M059J (cell line): ENCODE measurements at places on chromosomes 12 and 14. TPM values are rescaled to one million over a fixed set of nuclear protein-coding genes. Genes with fewer than 3 reads are reported as not detected.
A peak's percentile ranks its signal among the peaks of the same experiment; 100 is the strongest.

GRCh38 chr14:29354486-29354885 is 573.2 kb downstream of the PRKD1 start:
- no peak for DNase-seq

DNA sequence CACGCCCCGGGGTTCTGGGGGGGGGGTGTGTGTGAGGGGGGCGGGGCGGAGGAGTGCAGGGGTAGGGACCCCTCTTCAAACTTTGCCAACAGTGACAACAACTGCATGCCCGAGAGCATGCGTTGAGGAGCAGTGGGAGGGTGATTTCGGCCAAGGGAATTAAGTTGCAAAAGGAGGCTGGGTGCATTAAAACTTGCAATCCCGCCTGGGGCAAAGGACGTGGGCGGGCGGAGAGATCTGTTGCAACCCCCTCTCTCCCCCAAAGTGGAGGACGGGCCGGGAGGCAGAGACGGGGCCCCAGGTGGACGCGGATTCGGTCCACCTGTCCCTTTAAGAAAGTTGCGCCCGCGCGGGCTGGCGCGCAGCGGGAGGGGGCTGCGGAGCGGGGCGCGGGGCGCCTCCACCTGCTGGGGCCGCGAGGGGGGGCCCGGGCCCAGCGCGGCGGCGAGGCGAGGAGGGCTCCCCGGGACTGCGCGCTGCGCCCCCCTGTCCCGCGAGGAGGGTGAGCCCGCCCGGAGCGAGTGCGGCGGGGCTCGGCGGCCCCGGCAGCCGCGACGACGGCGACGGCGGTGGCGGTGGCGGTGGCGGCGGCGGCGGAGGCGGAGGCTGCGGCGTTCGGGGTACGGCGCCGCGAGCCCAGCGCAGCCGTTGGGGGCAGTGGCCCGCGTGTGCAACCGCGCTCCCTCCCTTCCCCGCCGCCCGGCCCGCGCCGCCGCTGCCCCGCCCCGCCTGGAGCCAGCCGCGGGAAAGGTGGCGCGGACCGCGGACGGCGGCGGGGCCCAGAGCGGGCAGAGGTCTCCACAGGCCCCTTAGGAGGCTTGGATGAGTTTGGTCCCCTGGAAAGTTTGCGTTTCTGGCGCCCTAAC is 530 bp upstream of the FOXN4 start:
- peak; percentile 11 for DNase-seq

DNA sequence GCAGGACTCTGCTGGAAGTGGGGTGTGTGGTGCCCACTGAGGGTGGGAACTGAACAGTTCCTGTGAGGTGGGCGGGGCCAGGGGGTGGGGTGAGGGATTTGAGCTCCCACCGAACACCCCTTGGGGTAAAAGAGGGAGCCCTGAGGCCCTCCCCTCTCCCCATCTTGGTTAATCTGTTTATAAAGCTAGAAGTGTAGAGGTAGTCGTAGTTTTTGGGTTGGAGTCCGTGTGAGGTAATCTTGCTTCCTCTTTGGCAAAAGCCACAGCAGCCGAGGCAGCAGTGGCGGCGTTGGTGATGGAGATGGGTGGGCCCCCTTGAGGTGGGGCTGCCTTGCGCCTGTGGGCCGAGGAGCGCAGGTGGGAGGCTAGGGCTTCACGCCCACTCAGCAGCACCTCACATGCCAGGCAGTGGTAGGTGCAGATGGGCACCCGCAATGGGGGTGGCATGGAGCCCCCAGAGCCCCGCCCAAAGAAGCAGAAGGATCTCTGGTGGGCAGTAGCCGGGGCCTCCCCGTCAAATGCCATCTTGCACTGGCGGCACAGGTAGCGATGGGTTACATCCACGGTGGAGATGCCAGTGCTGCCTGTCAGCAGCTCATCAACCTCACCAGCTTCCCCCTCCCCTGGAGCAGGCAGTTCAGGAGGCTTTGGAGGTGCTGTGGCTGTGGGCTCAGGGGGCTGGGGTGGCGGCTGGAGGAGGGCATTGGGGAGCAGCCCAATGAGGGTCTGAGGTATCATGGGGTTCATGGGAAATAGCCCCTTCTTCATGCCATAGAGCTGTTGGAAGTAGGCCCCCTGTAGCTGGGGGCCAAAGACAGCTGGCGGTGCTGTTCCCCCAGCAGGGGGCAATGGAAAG is 29.6 kb downstream of the ZFHX2 start:
- DNase-seq: no peak

DNA sequence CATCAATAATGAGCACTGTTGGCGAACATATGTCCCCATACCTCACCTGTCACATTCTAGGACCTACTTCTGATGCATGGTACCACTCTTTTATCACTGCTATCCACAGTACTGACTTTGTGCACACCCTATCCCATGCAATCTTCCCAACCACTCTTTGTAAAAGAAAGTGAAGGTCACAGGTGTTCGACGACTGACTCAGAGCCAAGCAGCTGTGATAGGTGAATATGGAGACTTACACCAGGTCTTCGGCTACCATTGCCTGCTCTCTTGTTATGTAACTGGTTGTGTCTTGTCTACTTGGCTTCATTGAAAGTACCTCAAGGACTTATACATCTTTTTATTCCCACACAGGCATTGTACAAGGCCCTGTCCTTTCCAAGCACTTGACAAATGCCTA is 169.0 kb downstream of the ANO2 start:
- no peak for DNase-seq

DNA sequence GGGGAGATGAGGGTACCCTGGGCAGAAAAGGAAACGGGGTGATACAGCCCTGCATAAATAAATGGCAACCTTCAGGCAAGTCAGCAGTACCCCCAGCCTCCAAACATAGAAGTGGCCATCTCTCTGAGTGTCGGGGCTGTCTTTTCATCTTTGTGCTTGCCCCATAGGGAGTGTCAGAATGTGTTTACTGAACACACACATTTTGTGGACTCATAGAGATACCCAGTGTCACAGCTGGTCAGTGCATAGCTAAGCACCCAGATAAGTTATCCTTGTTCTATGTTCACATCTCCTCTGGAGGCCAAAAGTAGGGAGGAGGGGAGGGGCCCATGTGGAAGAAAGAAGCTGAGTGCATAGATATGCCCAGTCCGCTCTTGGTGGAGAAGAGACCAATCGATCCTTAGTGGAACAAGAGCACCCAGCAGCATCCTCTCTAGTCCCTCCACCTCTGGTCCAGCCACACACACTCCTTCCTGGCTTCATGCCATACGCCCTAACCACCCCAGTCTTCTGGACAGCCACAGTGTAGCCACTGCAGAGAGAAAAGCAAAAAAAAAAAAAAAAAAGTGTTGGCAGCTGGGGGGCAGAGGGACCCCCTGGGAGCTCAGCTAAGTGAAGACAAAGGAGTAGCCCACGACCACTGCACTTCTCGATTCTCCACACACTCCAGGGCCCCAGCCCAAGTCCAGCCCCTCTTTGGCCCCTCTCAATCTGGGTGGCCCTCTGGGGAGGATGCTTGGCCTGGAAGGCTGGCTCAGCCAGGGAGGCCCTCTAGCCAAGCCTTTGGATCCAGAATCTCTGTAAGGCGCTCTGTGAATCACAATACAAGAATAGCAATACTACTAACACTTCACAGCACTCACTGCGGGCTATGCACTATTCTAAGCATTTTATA is 2.6 kb downstream of the ITGA7 start:
- no peak for DNase-seq

- DNase-seq: peak; percentile 32
Measured at GRCh38 chr12:71216725-71217579, 59.2 kb upstream of the TSPAN8 start.

DNA sequence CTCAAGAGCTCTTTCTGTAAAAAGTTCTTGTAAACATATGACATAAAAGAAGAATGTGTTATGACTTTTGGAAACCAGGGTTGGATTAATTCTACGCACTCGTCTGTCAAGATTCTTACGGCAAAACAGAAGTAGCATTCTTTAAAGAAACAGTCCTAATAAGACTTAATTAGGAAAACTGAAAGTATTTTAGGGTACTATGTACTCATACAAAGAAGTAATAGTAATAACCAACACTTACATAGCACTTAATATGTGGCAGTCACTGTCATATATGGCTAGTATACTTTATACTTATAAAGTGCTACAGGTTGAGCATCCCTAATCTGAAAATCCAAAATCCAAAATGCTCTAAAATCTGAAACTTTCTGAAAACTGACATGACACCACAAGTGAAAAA is 72.9 kb upstream of the ST8SIA1 start:
- no peak for DNase-seq

DNA sequence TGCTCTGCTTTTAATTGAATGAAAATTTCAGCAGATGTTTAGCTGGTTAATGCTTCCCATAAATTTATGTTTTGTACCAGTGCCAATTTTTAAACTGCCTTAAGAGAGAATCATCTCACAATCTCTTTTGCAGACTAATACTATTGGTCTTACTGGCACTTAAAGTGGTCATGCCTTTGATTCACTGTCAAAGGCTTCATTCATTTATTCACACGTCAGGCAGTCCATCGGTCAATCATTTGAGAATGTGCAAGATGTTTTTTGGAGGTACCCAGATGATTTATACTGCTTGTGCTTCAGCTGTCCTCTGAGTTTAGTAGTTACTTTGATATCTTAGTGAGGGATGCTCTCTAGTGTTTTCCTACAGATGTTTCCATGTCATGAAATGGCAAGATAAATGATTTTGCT is 83.4 kb downstream of the NAV3 start:
- no peak for DNase-seq

DNA sequence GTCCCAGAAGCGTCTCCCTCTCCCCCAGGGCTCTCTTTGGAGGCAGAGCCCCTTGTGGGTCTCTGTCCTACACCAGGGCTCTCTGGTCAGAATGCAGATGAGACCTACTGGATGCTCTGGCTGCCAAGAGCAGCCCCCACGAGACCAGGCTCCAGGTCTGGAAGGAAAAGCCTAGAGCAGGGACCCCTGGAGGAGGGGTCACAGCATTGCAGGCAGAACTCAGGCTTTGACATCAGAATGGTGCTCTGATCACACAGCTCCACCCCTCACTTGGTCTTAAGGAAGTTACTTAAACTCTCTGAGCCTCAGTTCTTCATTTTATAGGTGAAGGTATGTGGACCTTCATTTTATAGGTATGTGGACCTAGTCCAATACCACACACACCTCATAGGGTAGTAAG is 83.1 kb downstream of the ARL6IP4 start:
- DNase-seq: peak; percentile 41

DNA sequence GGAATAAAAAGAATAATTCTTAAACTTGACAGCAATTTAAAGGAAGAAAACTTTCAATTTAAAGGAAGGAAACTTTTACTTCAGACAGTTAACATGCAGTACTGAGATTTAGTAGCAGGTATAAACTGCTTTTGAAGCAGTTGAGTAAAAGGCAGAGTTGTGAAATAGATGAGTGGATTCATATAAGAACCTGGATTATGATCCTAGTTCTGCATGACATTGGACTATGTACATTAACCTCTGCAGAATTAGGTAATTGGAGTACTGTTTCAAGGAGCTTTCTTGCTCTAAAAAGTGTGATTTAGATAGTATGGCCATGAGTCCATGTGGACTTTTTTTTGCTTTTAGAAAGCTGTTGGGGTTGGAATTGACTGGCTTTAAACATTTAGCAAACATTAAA is 29.7 kb downstream of the ATP2A2 start:
- no peak for DNase-seq

The SMCO2 gene
- total RNA-seq: 1.6 TPM in 1 of 2 replicates, not detected in the other

The RNASE1 gene
- 1.4 and 1.6 TPM in 2 replicates for total RNA-seq

The TAS2R7 gene
- total RNA-seq: not detected in 2 replicates

The OASL gene
- 110 and 115 TPM in 2 replicates for total RNA-seq

The HOXC5 gene
- total RNA-seq: 0.25 TPM in 1 of 2 replicates, not detected in the other

The TGM1 gene
- total RNA-seq: 0.05 and 0.12 TPM in 2 replicates

The PTPRO gene
- total RNA-seq: 0.02 and 0.32 TPM in 2 replicates
